ENCODE measurements at places on chromosomes 11 and 22.

DNA sequence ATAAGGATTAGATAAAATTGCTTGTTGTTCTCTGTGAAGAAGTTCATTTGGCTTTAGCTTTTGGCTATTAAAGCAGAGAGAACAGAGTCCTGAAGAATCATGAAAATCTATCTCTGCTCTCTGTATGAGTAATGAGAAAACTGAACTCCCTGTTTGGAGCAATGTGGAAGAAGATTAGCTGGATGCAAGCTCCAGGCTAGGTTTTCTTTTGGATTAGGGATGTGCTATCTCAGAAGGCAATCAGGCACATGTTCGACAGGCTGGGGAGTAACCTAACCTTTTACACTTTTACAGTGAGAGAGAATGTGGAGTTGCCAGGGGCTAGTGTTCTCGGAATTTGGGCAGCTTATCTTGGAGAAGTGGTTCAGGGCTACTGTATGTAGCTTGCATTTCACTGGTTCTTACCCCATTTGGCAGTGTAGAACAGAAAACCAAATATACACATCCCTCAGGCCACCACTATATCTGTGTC is 8.5 kb upstream of the SLN start:
- no peak for DNase-seq

- no peak for DNase-seq
Measured at GRCh38 chr22:19871845-19872778, 17.4 kb upstream of the GNB1L start.

DNA sequence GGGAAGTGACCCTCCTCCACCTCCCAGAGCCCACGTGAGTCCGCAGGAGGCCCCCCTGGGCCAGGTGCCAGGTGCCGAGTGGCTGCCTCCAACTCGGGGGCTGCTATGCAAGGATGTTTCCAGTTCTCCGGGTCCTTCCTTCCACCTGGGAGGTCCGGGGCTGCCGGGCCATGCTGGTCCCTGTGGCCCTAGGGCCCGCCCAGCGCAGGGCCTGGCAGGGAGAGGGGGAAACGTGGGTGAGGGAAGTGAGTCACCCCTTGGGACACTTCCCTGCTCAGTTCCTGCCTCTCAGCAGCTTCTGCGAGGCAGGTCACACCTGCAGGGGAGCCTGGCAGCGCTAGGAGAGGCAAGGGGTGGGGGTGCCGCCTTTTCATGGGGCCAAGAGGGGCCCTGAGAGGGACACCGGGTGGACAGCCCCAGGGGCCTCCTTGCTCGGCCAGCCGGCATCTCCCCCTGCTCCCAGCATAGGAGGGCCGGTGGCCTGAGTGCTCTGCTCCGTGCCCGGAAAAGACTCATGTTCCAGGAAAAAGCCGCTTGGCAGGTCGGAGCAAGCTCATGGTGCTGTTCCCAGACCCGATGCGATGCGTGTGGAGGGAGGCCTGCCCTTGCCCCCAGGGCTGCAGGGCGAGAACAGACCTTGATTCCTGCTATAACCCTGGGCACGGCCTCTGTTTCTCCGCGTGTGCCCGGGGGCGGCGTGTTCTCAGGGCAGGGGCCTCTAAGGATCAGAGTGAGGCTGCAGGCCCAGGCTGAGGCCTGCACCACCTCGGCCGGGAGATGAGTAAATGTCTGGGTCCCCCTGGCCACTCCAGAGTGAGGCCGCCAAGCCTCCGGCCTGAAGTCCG is 30.3 kb upstream of the WNT7B start:
- no peak for DNase-seq

DNA sequence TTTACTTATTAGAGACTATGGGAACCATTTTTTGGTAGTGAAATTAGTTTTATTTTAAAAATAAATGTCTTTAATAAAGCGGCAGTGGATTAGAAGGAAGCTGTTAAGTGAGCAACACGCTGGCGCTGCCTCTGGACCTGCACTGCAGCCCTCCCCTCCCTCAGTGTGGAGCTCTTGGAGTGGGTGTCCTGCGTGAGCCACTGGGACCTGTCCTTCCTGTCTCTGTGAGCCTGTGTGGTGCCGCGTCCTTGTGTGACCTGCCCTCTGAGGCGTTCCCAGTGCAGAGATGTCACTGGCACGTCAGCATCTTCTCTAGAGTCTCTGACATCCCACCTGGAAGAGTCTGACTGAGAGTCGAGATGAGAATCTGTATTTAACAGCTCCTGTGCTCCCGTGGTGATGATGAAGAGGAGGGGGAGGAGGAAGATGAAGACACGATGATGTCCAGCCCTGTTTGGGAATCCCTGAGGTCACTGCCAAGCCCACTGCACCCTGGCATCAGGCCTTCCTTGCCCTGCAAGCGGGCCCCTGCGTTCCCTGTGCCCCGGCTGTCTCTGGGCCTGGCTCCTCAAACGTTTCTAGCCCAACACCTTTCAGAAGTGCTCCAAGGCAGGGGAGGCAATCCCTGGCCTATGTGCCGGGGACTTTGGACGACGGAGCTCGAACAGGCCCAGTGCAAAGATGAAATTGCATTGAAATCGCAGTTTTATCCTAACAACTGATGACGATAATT is 271.8 kb downstream of the TBC1D22A start:
- no peak for DNase-seq

DNA sequence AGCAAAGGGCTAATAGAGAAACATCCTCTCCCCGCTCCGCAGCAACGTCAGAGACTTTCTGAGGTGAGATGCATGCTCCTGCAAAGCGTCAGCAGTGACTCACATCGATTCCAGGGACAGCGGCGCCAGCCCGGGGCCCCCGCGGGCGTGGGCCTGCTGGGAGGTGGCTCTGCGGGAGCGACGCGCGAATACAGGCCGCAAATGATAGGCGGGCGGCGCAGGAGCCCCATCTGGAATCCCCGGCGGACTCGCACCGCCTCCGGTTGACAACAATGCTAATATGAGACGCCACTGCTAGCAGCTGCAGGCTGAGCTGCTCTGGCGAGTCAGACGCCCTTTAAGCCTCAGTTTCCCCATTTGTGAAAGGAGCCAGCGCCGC is 557 bp downstream of the RANGAP1 start:
- peak; percentile 77 for DNase-seq

DNA sequence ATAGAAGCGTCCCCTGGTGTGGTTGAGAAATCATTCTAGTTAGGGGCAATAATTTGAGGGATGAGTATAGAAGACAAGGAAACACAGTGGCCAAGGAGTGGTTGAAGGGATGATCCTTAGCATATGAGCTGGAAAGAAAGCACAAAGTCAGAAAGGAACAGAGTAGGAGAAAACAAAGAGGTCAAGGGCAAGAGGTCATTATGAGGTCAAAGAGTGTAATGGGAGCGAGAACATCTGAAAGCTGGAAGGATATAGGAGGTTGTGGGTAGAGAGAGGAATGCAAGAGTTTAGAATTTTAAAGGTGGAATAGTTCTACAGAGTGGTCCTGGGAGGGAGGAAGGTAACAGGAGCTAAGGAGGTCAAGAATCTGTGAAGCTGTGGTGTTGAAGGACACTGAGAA is 2.0 kb downstream of the DCHS1 start:
- DNase-seq: no peak

- no peak for DNase-seq
Measured at GRCh38 chr11:75740681-75741080, 23.0 kb downstream of the MOGAT2 start.

- DNase-seq: no peak
Measured at GRCh38 chr11:102911758-102912481, 37.1 kb upstream of the MMP12 start.

GRCh38 chr22:36455571-36456463 is 25.6 kb downstream of the TXN2 start:
- DNase-seq: no peak

DNA sequence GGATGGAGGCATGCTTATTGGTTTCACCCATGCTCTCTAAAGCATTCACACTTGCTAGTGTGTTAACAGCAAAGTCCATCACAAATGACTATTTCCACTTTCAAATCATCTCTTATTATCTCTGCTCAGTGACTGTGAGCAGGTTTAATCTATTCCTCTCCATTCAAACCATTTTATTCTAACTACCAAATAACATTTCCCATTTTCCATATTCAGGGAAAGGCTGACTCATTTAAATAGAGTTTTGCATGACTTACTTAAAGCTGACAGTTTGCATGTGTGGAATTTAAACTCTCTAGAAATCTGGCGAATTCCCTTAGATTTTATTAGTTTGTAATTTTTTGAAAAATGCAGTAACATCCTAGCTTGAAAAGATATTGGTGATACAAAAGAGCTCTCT is 615.7 kb upstream of the LRRC4C start:
- no peak for DNase-seq

DNA sequence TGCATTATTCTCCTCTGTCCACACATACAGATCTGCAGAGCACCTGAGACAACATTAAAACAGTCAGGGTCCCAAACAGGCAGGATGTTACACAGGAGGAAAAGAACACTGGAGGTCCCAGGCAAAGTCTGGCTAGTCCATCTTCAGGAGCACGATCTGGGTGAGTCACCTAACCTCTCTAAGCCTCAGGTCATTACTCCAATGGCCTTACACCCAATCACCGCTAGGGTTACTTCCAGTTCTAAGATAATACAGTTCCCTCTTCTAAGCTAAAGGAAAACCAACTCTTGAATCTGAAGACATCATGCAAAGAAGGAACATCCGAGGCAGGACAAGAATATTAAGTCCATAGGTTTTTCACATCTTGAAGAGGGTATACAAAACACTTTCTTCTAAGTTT is 24.5 kb downstream of the ASCC2 start:
- DNase-seq: peak; percentile 38

DNA sequence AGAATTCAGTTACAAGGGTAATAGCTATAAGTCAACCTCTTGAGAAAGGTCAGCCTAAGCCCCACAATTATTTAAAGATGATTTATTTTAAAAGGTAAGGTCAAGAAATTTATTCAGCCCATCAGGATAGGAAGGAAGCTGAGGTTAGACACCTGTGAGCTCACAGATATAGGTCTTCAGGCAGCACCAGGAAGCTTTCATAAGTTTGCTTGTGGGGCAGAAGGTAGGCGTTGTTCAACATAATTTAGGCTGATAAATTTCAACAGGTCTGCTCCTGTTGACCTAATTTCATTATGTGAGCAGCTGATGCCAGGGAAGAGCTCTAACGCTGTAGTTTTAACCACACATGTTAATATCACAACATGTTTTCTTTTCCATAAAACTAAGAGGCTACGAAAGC is 118.1 kb upstream of the APOA1 start:
- DNase-seq: no peak

DNA sequence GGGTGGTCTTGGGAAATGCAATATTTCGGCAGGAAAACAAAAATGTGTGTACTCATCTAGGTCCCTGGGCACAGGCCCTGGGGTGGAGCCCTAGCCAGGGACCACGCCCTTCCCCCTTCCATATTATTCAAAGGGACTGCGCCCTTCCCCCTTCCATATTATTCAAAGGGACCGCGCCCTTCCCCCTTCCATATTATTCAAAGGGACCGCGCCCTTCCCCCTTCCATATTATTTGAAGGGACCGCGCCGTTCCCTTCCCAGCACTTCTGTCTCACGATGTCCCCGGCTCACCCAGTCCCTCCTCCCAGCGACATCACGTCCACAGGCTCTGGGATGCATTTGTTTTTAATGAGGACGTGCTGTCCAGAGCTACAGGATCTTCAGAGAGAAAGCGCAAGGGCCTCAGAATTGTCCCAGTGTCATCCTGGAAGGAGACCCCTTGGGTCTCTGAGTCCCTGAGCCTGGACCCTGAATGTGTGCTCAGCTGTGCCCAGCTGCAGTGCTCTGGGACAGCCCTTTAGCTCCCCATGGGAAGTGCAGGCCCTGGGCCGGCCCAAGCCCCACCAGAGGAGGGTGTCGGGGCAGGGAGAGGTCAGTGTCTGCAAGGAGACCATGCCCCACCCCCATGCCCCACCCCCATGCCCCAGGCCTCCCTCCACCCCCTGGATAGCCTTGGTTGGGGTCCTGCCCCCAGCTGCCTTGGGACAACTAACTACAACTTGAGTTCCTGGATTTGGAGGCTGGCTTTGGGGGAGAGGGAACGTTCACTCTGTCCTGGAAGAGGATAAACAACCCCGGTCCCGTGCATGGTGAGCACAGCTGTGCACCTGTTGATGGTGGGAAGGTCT is 810.0 kb downstream of the BRD1 start:
- no peak for DNase-seq

- no peak for DNase-seq
Measured at GRCh38 chr11:19715373-19715772, 2.7 kb downstream of the NAV2 start.

- DNase-seq: no peak
Measured at GRCh38 chr22:17359501-17359900, 9.8 kb upstream of the CECR2 start.

DNA sequence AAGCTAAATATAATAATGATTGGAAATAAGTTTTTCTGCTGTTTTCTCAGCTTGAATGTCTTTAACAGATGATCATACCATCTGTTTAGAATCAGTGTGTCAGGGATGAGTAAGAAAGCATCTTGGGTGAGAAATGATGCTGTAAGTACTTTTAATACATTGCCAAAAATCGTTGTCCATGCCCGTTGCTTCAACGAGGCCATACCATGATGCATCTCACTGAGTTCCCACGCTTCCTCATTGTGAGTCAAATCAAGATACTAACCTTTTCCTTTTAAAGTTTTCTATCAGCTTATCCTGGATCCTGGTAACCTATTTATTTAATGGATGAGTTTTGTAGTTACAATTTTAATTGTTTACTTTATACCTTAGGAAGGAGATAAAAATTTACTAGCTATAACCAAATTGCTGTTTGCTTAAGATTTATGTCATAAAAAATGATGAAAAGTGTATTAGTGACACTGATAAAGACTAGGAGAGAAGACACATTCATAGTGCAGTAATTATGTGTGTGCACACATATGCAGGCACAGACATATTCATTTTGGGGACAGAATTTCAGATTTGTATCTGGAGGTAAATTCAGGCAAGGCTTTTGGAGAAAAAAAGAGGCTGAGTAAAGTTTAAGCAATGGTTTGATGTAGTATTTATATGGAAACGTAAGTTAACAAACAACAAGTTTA is 154.8 kb downstream of the UVRAG start:
- no peak for DNase-seq

GRCh38 chr11:79269611-79270307 is 171.1 kb downstream of the TENM4 start:
- DNase-seq: no peak

DNA sequence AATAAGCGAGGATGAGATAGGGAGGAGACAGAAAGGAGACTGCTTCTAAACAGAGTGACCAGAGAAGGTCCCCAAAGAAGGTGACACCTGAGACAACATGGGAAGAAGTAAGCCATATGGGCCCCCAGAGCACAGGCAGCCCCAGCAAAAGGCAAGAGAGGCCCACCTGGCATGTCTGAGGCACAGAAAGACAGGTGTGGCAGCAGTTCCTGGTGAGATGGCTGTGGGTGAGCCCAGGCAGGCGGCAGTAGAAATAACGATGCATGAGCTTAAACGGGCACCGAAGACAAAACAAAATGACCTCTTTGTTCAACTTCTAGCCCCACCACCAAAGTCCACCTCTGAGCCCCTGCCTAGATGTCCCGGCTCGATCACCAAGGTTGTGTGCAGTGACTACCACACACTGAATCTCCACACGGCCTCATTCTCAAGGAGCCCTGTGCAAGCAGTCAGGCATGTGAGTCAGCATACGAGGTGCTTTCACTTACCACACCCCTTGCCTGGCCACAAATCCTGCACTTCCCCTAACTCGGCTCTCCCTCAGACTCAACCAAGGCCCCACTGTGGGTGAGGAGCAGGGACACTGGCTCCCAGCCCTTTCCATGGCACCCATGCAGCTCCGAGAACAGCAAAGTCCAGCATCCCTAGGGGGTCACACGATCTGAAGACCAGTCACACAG is 77.6 kb downstream of the PACSIN2 start:
- DNase-seq: peak; percentile 46
